Psoas muscle (tissue), 8 donors: ENCODE measurements at places on chromosomes 12 and 14. TPM values are rescaled to one million over a fixed set of nuclear protein-coding genes. Genes with fewer than 3 reads are reported as not detected.
A peak's percentile ranks its signal among the peaks of the same experiment; 100 is the strongest.

DNA sequence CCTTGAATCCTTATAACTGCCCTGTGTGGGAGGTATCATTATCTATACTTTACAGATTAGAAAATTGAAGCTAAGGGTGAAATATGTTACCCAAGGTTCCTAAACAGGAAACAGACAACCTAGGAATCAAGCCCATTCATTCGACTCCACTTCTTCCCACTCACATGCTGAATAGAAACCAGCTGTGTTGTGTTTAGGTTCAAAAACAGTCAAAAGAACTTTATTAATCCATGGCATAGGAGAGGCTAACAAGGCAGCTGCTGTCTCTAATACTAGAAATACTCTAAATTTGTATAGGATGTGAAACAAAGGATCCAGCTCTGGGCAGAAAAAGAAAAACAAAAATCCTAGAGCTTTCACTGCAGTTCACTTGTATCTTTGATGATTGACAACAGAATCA lies 9.9 kb downstream of the AMDHD1 start:
- DNase-seq: no peak
- H3K4me3 ChIP-seq: no peak overlapping the region
- no peaks in the 10 kb centered on the region for H3K36me3 ChIP-seq
- H3K4me1 ChIP-seq: no peaks in the 10 kb centered on the region
- H3K27me3 ChIP-seq: no peaks in the 10 kb centered on the region
- no peak overlapping the region for H3K27ac ChIP-seq

DNA sequence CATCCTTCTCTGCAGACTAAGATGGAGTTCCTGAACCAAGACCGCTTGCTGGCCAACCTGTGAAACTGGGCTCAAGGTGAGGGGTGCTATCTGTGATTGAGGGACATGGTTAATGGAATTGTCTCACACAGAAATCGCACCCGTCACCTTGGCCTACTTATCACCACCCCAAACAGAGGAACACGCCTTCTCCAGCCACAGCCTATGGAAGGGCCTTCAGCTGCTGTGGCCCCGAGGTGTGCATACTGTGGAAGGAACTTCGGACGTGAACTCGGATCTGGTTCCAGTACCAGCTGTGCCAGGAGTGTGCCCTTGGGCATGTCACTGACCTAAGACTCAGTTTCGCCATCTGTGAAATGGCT lies 44.4 kb downstream of the EVL start:
- DNase-seq: no peak
- peaks cover 11% of the 10 kb centered on the region for H3K4me1 ChIP-seq
- H3K27ac ChIP-seq: no peak overlapping the region
- no peak overlapping the region for H3K4me3 ChIP-seq
- H3K36me3 ChIP-seq: no peaks in the 10 kb centered on the region

DNA sequence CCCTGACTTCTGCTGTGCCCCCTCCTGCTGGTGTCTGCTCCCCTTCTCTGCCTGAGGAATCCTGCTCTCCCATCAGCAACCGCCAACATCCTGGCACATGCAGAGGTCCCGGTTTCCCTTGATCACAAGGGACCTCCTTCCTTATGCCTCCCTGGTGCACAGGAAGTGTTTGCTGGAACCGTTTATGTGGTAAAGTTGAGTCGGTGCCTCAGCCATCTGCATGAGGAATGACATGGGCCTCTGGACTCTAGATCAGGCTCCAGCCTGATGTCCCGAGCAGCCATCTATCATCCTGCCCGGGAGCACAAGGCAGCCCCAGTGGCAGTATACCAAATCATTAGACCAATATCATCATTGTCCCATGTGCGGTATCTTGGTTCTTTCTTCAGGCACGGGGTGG lies 90.4 kb downstream of the BORCS5 start:
- H3K4me3 ChIP-seq: no peak overlapping the region
- no peak for DNase-seq
- H3K36me3 ChIP-seq: no peaks in the 10 kb centered on the region
- no peak overlapping the region for H3K27ac ChIP-seq
- H3K4me1 ChIP-seq: peaks cover 17% of the 10 kb centered on the region

GRCh38 chr14:69313176-69313575 lies 53.2 kb downstream of the GALNT16 start:
- H3K27ac ChIP-seq: no peak overlapping the region
- H3K4me3 ChIP-seq: no peak overlapping the region
- H3K27me3 ChIP-seq: no peaks in the 10 kb centered on the region
- H3K36me3 ChIP-seq: no peaks in the 10 kb centered on the region
- DNase-seq: no peak

DNA sequence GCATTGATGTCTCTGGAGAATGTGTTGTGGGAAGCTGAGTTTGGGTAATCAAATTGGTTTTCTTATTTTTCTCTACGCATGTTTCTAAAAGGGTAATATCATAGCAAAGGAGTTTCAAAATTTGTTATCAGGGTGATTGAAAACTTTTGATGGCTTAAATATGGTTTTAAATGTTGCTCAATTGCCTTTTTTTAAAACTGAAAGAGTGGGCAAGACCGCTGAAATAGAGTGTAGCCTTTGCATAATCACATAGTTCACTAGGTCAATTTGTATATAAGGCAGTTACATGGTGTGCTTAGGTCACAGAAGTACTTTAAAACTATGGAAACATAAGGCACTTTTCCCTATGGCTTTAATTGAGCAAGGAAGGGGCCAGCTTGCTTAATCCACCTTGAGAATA lies 167.4 kb downstream of the SNAPC1 start:
- H3K4me1 ChIP-seq: no peaks in the 10 kb centered on the region
- DNase-seq: no peak
- H3K36me3 ChIP-seq: no peaks in the 10 kb centered on the region
- no peak overlapping the region for H3K27ac ChIP-seq

DNA sequence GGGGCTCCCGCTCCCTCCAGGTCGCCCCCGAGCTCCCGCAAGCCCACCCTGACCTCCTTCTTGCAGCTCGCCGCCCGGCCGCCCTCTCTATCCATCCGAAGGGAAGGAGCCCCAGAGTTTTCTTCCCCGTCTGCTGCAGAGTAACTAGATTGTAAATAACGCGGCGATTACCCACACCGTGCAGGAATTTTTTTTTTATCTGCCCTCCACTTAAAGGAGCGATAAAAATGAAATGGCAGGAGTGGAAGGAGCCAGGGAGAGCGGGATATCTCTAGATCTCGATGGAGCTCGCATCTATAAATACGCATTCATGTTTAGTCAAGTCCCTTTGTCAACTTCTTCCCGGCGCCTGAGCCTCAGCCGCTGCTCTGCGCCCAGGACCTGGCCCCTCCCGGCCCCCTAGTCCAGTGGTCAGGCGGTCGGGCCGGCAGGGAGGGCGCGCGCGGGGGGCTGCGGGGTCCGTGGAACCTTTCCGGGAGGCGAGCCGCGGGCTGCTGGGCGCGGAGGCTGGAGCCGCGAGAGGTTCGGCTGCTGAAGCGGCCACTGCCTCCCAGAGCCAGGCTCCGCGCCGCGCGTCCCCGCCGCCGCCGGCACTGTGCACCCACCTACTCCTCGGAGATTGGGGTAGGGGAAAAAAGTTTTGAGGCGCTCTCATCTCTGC lies 386.0 kb downstream of the BCAT1 start:
- H3K4me1 ChIP-seq: peaks cover 5% of the 10 kb centered on the region
- peaks cover 7% of the 10 kb centered on the region for H3K27me3 ChIP-seq

- H3K27ac ChIP-seq: no peak within 1 kb of the TSS
- H3K4me3 ChIP-seq: peak within 1 kb of the TSS; percentile 57
- H3K4me1 ChIP-seq: no peaks in the 10 kb centered on the region
- H3K36me3 ChIP-seq: no peaks in the 10 kb centered on the region
- H3K27me3 ChIP-seq: peaks cover 41% of the 10 kb centered on the region
These were observed at the start of gene SLC6A15 for GRCh38 chr12:84912198-84913128. Gene SLC6A15 (minus strand): TSS chr12:84912799. CDS start chr12:84892120, 20,679 bp downstream.

DNA sequence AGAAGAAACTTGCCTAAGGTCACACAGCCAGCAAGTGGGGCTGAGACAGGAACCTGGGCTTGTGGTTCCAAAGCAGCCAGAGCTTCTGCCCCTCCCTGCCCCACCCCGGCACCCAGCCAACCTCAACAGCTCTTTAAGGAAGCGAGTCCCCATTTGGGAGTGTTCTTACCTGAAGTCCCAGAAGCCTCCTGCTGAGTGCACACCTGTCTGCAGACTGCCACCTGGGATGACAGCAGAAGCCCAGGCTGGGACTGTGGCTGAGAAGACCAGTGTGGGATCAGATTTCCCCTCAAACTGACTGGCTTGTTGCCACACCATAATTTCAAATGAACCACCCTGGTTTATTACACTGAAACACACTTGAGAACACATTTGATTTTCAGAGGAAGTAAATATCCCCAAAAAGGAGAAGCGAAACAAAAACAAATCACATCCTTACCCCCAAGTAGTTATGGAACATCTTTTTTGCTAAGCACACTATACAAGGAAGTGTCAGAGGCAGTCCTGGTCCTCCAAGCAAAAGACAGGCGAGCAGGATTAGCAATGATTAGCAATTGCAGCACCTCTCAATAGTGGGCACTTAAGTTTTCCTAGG lies 6.3 kb upstream of the RIN3 start:
- peaks cover 5% of the 10 kb centered on the region for H3K4me1 ChIP-seq
- H3K27me3 ChIP-seq: no peaks in the 10 kb centered on the region
- no peak overlapping the region for H3K27ac ChIP-seq
- DNase-seq: no peak
- H3K36me3 ChIP-seq: no peaks in the 10 kb centered on the region

DNA sequence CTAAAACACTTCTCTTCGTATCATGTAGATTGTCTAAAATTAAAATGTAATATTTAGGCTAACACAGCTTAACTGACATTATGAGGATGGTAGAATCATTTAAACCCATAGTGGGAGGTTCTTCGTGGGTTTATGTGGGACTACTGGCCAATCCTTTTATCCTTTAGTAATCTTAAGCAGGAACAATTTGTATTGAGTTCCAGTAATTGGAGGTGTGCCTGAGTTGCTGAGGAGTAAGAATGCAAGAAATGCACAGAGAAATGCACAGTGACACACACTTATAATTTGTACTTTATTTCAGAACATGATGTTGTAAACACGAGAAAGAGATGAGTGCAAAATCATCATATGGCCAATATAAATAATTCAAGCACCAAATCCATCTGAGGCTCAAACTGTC lies 22.3 kb downstream of the OTOGL start:
- H3K4me3 ChIP-seq: no peak overlapping the region
- no peaks in the 10 kb centered on the region for H3K27me3 ChIP-seq
- H3K27ac ChIP-seq: no peak overlapping the region

- no peaks in the 10 kb centered on the region for H3K4me1 ChIP-seq
- H3K27ac ChIP-seq: no peak overlapping the region
- DNase-seq: no peak
- H3K4me3 ChIP-seq: no peak overlapping the region
These were observed 390.6 kb downstream of the PRKD1 start for GRCh38 chr14:29536886-29537511.

- H3K4me1 ChIP-seq: no peaks in the 10 kb centered on the region
- H3K4me3 ChIP-seq: no peak overlapping the region
- no peaks in the 10 kb centered on the region for H3K27me3 ChIP-seq
- DNase-seq: no peak
These were observed 25.1 kb downstream of the CPNE8 start for GRCh38 chr12:38880288-38880687.

Gene SLC24A4
- 2.3 TPM for total RNA-seq

Gene GYS2
- not detected for total RNA-seq

Gene RNASE7
- total RNA-seq: 0.15 TPM

Gene CLEC6A
- total RNA-seq: not detected

Gene SLC6A15
- total RNA-seq: 0.04 TPM

Gene MARS1
- 83.6 TPM for total RNA-seq
